Body of pancreas (tissue), 4 donors: ENCODE measurements at places on chromosomes 7 and 10. TPM values are rescaled to one million over a fixed set of nuclear protein-coding genes. Genes with fewer than 3 reads are reported as not detected.

GRCh38 chr7:132140341-132140740, 435.9 kb downstream of the PLXNA4 start:
- no peaks in the 10 kb centered on the region for H3K36me3 ChIP-seq
- H3K27ac ChIP-seq: no peak overlapping the region
- no peaks in the 10 kb centered on the region for H3K4me1 ChIP-seq
- DNase-seq: no peak
- no peaks in the 10 kb centered on the region for H3K27me3 ChIP-seq

GRCh38 chr7:100655908-100656674, at the start of gene ACTL6B:
Gene ACTL6B, minus strand, starts transcription at chr7:100656448. Its CDS starts 94 bp downstream, at chr7:100656354.
- no peak within 1 kb of the TSS for H3K4me3 ChIP-seq
- no peaks in the 10 kb centered on the region for H3K27me3 ChIP-seq
- H3K4me1 ChIP-seq: peaks cover 9% of the 10 kb centered on the region

DNA sequence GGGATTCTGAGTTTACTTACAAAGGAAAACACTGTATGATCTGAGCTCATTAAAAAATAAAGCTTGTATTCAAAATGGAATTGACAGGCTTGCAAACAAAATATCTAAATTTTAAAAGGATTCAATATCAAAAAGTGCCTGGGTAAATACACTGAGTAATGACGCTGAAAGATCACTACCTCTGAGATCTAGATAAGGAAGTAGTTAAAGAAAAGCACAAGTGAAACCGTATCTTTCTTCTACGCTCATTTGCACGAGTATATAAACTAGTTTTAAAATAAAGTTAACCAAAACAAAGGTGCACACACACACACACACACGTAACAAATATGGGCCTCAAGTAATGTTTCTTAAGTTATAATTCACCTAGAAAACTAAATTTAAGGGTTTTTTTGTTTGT, 93.4 kb downstream of the SNX13 start:
- DNase-seq: no peak
- no peaks in the 10 kb centered on the region for H3K36me3 ChIP-seq

- no peaks in the 10 kb centered on the region for H3K4me1 ChIP-seq
- H3K4me3 ChIP-seq: no peak overlapping the region
- DNase-seq: no peak
These were observed 185.9 kb downstream of the RAB11FIP2 start for GRCh38 chr10:117860823-117861222.

GRCh38 chr7:2024567-2024918, 208.2 kb downstream of the MAD1L1 start:
- H3K4me3 ChIP-seq: no peak overlapping the region
- no peaks in the 10 kb centered on the region for H3K36me3 ChIP-seq
- H3K4me1 ChIP-seq: no peaks in the 10 kb centered on the region
- H3K27me3 ChIP-seq: no peaks in the 10 kb centered on the region
- no peak for DNase-seq
- H3K27ac ChIP-seq: peak overlapping the region; percentile 48

DNA sequence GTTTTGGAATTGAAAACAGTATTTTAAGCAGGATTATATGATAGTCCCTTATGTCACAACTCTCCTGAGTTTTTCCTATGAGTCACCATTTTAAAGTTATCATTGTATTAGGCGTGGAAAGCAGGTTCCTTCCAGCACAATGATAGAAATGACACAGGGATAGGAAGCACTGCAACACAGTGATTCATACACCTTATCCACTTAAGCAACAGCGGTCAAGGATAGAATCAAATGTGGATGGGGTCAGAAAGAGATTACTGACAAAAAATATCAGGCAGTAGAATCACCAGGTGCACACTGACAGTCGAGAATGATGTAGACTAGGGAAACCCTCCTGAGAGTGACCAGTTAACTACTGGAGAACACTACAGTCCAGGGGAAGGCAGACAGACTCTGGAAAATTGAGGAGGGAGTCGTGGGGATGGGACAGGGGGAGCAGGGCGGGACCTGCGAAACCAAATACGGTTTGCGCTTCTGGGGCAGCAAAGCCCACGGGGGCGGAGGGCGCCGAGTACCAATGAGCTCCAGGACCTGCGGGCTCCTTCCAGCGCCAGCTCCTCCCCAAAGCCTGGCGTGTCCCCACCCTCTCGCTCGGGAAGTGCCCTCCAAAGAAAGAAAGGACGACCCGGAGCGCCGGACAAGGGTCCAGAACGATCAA, 479 bp downstream of the PNPLA8 start:
- peak overlapping the region; percentile 80 for H3K4me3 ChIP-seq
- H3K4me1 ChIP-seq: peaks cover 44% of the 10 kb centered on the region
- peak overlapping the region; percentile 94 for H3K27ac ChIP-seq
- H3K27me3 ChIP-seq: no peaks in the 10 kb centered on the region

DNA sequence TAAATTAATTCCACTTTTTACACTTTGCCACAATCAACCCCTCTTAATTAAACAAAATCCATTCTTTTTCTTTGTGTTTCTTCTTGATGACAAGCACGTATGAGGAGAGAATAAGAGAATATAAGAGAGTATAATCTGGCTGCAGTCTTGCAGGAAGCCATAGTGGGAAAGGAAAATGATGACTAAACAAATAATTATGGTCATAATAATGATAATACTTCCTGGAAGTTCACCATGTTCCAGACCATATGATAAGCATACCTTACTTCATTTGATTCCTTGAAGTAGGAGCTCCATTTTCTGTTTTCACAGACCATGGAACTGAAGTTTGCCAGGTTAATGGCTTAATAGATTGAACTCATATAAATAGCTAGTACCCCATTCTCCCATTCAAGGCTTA, 237.8 kb downstream of the SEMA3D start:
- DNase-seq: no peak
- no peaks in the 10 kb centered on the region for H3K36me3 ChIP-seq
- H3K27ac ChIP-seq: no peak overlapping the region
- H3K4me3 ChIP-seq: no peak overlapping the region
- no peaks in the 10 kb centered on the region for H3K4me1 ChIP-seq

DNA sequence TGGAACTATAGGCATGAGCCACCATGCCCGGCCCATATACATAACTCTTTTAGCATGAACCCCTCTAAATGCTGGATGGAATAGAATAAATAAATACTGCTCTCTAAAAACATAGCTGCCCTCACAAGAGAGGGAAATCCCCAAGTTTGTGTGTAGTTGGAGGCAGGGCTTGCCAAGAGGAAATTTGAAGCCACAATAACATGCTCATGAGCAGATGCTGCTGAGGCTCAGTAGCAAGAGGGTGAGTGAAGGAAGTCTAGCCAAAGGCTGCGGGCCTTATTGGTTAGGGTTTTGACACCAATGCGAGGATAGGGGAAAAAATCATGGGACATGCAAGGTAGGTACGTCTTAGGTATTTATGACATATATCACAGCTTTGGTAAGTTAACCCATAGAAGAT, 17.3 kb downstream of the TPK1 start:
- H3K27me3 ChIP-seq: no peaks in the 10 kb centered on the region
- no peak overlapping the region for H3K27ac ChIP-seq
- DNase-seq: no peak

DNA sequence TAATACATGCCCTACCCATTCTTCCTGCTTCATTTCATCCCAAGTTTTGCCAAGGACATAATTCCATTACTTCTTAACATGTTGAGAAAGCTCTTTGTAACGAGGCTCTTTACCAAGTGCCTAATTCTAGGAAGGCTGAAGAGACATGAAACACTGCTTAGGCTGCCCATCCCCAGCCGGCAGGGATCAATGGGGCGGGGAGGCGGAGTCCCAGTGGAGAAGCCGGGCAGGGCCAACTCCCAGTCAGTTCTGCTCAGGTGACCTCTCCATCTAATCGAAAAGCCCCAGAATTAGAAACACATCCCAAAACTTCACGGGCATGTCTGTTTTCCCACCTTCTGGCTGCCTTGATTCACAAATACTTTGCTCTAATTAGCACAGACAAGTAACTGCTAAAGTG, 89.5 kb upstream of the LYZL1 start:
- no peak for DNase-seq
- H3K27ac ChIP-seq: no peak overlapping the region
- H3K4me3 ChIP-seq: no peak overlapping the region

- H3K27me3 ChIP-seq: no peaks in the 10 kb centered on the region
- DNase-seq: no peak
- no peak overlapping the region for H3K4me3 ChIP-seq
- no peaks in the 10 kb centered on the region for H3K4me1 ChIP-seq
These were observed 372.4 kb downstream of the SUGCT start for GRCh38 chr7:40507166-40507565.

- no peaks in the 10 kb centered on the region for H3K27me3 ChIP-seq
- H3K27ac ChIP-seq: no peak overlapping the region
- H3K4me3 ChIP-seq: no peak overlapping the region
- DNase-seq: no peak
- no peaks in the 10 kb centered on the region for H3K4me1 ChIP-seq
These were observed 68.4 kb upstream of the ATP6V0A4 start for GRCh38 chr7:138866353-138866752.

DNA sequence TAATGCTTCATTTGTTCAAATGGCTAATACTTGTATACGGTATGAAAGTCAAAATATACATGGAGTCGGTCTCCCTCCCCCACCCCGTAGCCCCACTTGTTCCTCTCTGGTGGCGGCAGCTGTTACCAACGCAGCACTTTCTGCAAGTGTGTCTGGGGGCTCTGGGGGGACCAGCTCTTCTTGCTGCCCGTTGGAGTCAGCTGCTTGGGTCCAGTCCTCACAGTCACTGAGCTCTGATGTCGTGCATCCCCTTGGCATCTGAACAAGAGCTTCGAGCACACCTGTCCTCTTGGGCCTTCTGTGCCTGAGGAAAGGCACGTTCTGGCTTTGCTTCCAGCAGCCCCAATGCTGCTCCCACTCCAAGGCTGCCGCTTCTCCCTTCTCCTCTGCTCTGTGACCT, 493.1 kb downstream of the PLXNA4 start:
- no peak for DNase-seq
- no peaks in the 10 kb centered on the region for H3K4me1 ChIP-seq
- H3K27ac ChIP-seq: no peak overlapping the region

GRCh38 chr10:73924935-73925334, 14.0 kb downstream of the PLAU start:
- no peak for DNase-seq
- H3K36me3 ChIP-seq: no peaks in the 10 kb centered on the region
- H3K27ac ChIP-seq: no peak overlapping the region
- no peaks in the 10 kb centered on the region for H3K4me1 ChIP-seq

Gene TASOR2
- total RNA-seq: 47.2 TPM

Gene SLC13A4
- total RNA-seq: not detected

Gene CYP3A7
- total RNA-seq: not detected

Gene HK1
- 17.1 TPM for total RNA-seq

Gene CALML5
- total RNA-seq: not detected

Gene LIPJ
- 0.99 TPM for total RNA-seq
